ENCODE measurements at places on chromosomes 3 and 15.

GRCh38 chr15:96338766-96339618, 8.5 kb downstream of the NR2F2 start:
- DNase-seq = no peak

- no peak for DNase-seq
These were observed 258.9 kb downstream of the UACA start for GRCh38 chr15:70504299-70504951.

DNA sequence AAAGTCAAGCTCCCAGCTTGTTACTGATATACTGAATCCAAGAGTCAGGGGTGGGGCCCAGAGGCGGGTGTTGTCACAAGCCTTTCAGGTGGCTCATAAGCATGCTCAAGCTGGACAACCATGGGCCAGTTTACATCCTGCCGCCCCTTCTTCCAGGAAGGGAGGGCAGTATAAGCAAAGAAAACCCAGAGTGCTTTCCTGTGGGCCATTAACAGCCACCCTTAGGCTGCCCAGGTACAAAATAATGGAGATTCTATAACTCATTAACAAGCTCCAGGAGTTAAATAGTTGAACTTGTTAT, 183.2 kb downstream of the NTRK3 start:
- DNase-seq = no peak

DNA sequence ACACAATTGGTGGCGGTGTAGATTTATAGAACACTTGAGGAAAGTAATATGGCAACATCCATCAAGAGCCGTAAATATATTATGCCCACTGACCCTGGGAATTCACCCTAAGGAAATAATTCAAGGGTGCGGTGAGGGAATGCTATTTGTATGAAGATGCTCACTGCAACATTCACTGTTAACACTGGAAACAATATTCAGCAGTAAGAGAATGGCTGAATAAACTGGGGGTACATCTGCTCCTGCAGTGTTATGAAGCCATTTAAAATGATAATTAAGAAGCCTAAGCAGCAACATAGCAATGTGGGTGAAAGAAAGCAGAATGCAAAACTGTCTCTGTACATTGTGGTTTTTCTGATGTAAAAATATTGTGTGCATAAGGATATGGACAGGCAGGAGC, 87.6 kb downstream of the RAB11A start:
- DNase-seq = no peak

DNA sequence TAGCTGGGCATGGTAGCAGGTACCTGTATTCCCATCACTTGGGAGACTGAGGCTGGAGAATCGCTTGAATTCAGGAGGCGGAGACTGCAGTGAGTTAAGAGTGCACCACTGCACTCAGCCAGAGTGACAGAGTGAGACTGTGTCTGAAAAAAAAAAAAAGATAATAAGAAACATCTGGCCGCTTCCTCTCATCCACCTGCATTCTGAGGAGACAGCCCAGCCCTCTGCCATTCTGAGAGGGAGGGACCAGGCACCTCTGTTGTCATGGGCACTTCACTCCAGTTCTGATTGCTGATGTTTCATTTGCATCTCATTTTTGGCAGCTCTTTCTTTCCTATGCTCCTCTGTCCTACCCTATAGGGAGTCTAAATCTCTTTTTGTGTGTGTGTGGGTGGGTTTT, 36.4 kb upstream of the GSK3B start:
- DNase-seq = no peak

- DNase-seq = no peak
These were observed 92.9 kb downstream of the LRRC3B start for GRCh38 chr3:26715431-26715830.

GRCh38 chr15:77535845-77536244, 96.9 kb downstream of the LINGO1 start:
- DNase-seq = no peak
